ENCODE measurements at places on chromosomes 4 and X.

DNA sequence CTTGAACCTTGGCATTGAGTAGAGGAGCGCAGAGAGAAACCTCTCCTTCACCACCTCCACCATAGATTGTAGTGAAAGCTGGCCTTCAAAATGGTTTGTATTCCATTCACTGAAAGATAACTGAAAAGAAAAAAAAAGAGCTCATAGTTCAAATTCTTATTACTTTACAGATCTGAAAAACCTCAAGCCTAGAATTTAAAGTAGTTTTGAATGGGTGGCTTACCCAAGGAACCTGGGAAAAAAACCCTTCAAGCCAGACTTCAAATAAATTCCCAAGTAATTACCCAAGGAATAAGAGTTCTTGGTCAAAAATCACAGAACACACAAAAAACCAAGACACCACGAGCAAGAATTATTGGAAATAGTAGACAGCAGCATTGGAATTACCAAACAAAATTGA lies 83.6 kb upstream of the TMEM33 start:
- DNase-seq: no peak

GRCh38 chrX:6266041-6266440 lies 37.4 kb upstream of the NLGN4X start:
- DNase-seq: no peak

- no peak for DNase-seq
Observed at GRCh38 chr4:113436360-113436759, 325.2 kb downstream of the CAMK2D start.

DNA sequence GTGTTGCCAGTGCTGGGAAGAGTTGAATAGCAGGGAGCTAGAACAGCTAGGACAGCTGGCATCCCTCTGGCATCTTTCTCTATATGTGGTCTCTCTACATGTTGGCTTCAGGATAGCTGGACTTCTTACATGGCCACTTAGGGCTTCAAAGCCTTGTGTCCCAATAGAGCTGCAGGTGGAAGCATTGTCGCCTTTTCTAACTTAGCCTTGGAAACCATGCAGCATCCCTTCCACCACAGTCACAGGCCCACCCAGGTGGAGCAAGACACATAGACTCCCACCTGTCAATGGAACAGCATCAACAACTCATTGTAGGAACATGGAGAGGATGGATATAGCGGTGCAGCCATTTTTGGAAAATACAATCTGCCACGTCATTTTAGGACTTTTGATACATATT lies 149.0 kb downstream of the AASDH start:
- DNase-seq: no peak

DNA sequence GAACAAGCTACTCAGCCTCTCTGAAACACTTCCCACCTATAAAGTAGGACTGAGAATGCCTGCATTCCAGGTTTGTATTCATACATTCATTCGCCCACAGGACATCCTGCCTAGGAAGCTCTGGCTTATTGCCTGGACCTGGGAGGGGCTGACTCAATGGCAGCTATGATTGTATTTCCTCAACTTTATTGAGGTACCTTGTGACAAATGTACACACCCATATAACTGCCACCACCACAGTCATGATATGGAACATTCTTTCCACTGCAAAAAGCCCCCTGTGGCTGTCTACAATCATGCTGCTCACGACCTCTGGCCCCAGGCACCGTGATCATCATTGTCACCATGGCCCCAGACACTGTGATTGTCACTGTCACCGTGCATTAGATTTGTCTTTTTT lies 68.3 kb downstream of the ABLIM2 start:
- no peak for DNase-seq

- no peak for DNase-seq
Observed at GRCh38 chrX:24196509-24196908, 47.0 kb downstream of the ZFX start.
